Karpas-422 (cell line): ENCODE measurements at places on chromosomes 1 and 21.

GRCh38 chr1:157234705-157235273 is 96.6 kb upstream of the ETV3 start:
- no peak for DNase-seq

GRCh38 chr1:173297798-173298391 is 90.8 kb upstream of the TNFSF4 start:
- no peak for DNase-seq

DNA sequence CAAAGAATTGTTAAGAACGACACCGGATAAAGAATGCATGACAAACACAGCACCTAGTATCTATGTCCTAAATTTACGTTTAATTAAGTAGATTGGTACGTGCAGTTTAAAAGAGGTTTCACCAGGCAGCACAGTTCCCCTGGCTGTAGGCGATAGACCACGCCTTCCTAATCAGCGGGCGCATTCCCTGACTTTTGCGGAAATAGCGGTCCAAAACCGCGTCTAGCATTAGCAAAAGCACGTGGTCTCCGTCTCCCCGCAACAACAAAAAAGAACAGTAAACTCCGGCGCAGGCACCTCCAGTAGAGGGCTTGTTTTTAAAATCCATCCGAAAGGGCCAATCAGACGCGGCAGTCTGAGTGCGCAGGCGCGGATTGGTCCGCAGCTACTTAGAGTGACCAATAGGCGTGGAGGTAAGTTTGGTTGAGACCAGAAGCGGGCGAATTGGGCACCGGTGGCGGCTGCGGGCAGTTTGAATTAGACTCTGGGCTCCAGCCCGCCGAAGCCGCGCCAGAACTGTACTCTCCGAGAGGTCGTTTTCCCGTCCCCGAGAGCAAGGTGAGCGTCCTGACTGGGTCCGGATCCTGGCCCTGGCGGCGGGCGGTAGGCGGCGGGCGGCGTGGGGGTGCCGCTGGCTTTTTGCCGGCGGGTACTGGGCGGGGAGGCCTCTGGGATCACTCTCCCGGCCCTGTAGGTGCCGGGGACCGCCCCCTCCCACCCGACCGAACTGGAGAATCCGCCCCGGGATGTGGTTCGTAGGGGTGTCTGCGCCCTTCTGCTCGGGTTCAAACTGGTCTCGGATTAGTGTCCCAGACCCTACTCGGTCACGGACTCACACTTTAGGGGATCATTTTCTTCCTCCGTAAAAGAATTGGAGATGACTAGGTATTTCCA is at the start of gene CENPF:
Gene CENPF, plus strand, starts transcription at position 432 of the 894 bp plus-strand sequence. CDS start 10,560 bp downstream, outside the sequence.
- DNase-seq: peak; percentile 99

DNA sequence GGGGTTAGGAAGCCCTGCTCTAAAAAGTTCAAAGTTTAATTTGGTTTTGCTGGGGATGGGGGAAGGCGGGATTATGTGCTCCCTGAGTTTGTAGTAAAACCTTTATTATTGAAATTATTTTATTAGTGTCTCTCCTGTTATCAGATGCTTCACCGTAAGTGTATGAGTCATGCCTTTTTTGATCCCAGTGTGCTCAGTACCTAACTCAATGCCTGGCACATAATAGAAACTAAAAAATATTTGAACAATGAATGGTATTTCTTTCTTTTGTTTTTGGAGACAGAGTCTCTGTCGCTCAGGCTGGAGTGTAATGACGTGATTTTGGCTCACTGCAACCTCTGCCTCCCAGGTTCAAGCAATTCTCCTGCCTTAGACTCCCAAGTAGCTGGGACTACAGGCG is 6.4 kb downstream of the SNRPE start:
- DNase-seq: no peak

DNA sequence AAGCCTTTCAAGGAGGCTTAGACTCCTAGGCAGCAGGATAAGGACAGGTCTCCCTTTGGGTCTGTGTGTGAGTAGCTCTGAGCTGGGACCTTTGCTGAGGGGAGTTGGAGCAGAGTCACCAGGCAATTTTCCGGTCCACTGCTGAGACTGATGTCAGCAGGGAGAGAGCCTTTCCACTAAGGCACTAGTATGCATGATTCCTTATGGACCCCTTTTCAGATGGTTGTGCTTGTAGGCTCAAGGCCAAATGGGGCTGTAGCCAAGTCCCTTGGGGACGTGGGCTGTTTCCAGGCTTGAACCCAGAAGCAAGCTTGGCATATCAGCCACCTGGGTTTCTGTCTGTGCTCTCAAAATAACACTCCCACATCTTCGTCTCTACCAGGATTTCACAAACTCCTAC is 73.0 kb downstream of the CCDC18 start:
- no peak for DNase-seq
